ENCODE measurements at places on chromosomes 6 and 20. TPM values are rescaled to one million over a fixed set of nuclear protein-coding genes. Genes with fewer than 3 reads are reported as not detected.

HLA-DQA1 gene
- 7.8 TPM for total RNA-seq

EPPIN gene
- total RNA-seq: not detected

ENPP3 gene
- 0.58 TPM for total RNA-seq

FRK gene
- total RNA-seq: 0.07 TPM

TTK gene
- 1.2 TPM for total RNA-seq

OR12D3 gene
- total RNA-seq: not detected

SNPH gene
- total RNA-seq: 12.9 TPM

CST7 gene
- 22.8 TPM for total RNA-seq

DNA sequence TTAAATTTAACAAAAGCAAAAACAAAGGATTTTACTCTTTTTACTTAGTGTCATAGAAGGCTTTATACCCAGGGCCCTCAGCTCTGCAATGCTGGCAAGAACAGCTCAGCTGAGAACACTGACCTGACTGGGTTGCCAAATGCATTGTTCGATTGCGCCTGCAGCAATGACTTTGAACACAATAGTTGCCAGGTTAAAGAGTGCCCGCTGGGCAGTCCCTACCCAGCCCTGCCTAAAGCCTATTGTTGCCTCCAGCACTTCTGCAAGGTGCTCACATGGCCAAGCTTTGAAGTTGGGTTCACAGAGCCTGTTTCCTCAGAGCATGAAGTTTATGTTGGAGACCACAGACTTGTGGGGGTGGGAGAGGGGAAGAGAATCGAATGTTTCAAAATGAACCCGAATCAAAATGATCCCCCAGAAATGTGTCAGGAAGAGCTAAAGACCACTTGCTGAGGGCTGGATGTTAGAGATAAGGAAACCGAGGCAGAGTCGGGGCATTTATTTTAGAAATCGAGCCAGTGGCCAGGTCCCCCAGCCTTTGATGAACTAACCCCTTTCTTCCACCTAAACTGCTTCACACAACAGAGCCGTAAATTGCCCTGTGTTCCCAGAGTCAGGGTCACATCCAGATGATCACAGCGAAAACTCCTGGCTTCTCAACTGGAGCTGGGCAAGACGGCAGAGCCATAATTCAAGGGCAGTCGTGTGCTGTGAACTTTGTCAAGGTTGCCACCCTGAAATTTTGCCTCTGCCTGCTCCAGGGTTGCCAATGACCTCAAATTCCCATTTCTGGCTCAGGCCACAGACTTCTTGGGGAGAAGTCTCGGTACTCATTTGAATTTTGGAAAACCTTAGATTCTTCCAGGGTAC is 55.0 kb downstream of the FOXA2 start:
- DNase-seq: no peak
- no peak overlapping the region for H3K4me3 ChIP-seq
- H3K27me3 ChIP-seq: no peaks in the 10 kb centered on the region
- H3K4me1 ChIP-seq: no peaks in the 10 kb centered on the region
- no peaks in the 10 kb centered on the region for H3K36me3 ChIP-seq
- no peak overlapping the region for H3K27ac ChIP-seq

- no peaks in the 10 kb centered on the region for H3K27me3 ChIP-seq
- H3K4me3 ChIP-seq: no peak overlapping the region
- no peaks in the 10 kb centered on the region for H3K36me3 ChIP-seq
- H3K4me1 ChIP-seq: no peaks in the 10 kb centered on the region
Observed at GRCh38 chr6:112149719-112150263, 62.4 kb downstream of the FAM229B start.

- no peak overlapping the region for H3K27ac ChIP-seq
- no peak for DNase-seq
- no peak overlapping the region for H3K4me3 ChIP-seq
- H3K4me1 ChIP-seq: no peaks in the 10 kb centered on the region
- no peaks in the 10 kb centered on the region for H3K36me3 ChIP-seq
- H3K27me3 ChIP-seq: no peaks in the 10 kb centered on the region
Observed at GRCh38 chr6:132526461-132526860, 11.6 kb upstream of the TAAR9 start.

DNA sequence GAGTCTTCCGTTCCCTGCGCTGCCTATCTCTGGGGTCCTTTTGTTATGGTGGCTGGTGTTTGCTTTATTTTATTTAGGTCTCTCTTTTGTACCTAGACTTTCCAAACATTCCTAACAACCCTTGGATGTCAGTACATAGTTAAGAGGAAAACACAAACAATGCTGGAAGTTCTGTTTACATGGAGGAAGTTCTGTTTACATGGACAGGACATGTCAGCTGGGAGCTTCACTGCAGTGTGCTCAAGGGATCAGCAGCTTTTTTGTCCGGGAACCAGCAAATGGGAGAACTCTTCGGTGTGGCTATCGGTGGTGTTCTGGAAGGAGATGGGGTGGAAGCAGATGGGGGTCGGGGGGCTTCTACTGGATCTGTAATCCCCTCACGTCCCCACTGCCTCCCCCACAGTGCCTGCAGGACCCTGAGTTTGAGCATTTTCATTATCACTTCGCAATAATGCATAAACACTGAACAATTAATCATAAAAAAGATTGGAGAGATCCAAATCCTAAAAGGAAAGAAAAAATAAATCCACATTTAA is 2.7 kb downstream of the SERPINB6 start:
- H3K27me3 ChIP-seq: peaks cover 6% of the 10 kb centered on the region
- no peaks in the 10 kb centered on the region for H3K36me3 ChIP-seq
- H3K4me1 ChIP-seq: peaks cover 16% of the 10 kb centered on the region
- no peak overlapping the region for H3K27ac ChIP-seq
- DNase-seq: no peak

DNA sequence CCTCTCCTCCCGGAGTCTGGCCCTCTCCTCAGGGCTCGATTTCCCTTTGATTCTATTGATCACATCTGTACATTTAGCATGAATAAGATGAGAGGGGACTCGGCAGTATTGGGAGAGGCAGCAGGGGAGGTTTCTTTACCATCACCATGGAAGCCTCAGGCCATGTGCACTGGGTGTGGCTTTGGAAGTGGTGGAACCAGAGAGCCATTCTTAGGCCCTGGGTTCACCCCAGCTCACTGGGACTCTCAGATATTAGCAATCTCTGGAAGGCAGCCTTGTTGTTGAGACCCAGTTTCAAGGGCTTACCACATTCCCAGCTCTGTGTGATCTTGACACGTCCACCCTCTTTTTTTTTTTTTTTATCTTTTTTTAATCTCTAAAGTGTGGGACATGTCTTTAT is 195.9 kb upstream of the PROKR2 start:
- no peak for DNase-seq
- no peaks in the 10 kb centered on the region for H3K4me1 ChIP-seq
- no peak overlapping the region for H3K4me3 ChIP-seq
- H3K27me3 ChIP-seq: no peaks in the 10 kb centered on the region
- H3K36me3 ChIP-seq: no peaks in the 10 kb centered on the region

DNA sequence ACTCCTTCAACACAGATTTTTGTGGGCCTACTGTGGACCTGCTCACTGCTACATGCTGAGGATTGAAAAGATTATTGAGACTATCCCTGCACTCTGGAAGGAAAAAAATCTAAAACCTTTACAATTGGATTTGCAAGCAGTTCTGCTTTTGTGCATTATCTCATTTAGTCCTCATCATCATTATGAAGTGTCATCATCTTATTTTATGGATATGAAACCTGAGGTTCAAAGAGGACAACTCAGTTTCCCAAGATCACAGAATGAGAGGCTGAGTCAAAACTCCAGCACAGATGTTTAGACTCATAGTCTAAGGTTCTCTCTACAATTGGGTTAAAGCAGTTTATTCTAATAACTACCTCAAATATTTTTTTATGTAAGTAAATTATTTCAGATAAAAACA is 160.2 kb upstream of the MARCKS start:
- H3K36me3 ChIP-seq: no peaks in the 10 kb centered on the region
- no peak overlapping the region for H3K4me3 ChIP-seq
- H3K27ac ChIP-seq: no peak overlapping the region
- no peak for DNase-seq
- no peaks in the 10 kb centered on the region for H3K4me1 ChIP-seq

DNA sequence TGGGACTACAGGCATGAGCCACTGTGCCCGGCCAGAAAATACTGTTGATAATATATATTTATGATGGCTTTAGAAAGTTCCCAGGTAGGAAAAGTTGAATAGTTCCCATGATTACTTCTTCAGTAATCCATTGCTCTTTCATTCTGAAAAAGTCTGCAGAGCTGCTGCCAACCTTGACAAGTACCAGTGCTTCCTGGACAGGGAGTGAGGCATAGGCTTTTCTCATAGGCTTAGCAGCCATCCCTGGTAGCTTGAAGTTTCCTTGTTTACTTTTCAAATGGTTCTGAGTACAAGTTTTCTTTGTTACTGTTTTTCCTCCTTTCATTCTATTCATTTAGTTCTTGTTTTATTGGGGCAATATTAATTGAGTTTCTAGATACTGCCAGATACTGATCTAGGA is 7.8 kb downstream of the RWDD1 start:
- H3K36me3 ChIP-seq: peaks cover 3% of the 10 kb centered on the region
- no peak for DNase-seq
- no peaks in the 10 kb centered on the region for H3K4me1 ChIP-seq
- H3K27ac ChIP-seq: no peak overlapping the region

- H3K27ac ChIP-seq: no peak overlapping the region
- no peak overlapping the region for H3K4me3 ChIP-seq
- no peak for DNase-seq
- peaks cover 2% of the 10 kb centered on the region for H3K4me1 ChIP-seq
- H3K27me3 ChIP-seq: no peaks in the 10 kb centered on the region
Observed at GRCh38 chr20:17845701-17846475, 122.7 kb downstream of the SNX5 start.

DNA sequence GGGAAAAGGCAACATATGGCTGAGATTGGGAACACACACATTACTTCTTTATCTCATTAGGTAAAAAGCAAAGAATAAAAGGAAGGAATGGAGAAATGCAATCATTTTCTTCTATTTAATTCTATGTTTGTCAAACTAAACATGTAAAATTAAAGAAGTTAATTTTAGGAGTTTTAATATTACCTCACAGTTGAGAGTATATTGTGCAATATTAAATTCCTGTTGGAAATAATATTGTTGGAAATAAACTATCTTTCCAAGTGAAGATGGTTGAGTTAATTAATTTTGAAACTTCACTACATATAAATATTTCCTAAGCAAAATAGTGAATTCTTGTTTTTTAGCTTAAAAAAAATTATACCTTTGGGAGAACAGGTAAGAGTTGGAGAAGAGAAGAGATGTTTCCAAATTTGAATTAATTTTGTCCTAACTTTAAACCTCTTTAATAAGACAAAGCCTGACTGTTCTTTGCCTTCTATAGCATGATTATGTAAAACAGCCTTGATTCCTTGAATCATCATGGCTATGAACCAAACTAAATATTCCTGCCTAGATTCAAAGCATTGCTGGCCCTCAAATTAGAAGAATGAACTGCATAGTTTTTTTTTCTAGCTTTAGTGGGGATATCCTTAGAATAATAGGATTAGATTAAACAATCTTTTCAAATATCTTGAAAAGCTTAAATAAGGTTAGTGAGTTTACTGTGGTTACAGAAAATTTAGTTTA is 1349.1 kb upstream of the ADGRB3 start:
- H3K4me1 ChIP-seq: no peaks in the 10 kb centered on the region
- no peaks in the 10 kb centered on the region for H3K27me3 ChIP-seq
- no peak overlapping the region for H3K4me3 ChIP-seq
- no peaks in the 10 kb centered on the region for H3K36me3 ChIP-seq
- no peak overlapping the region for H3K27ac ChIP-seq
- no peak for DNase-seq
